ENCODE measurements at places on chromosomes 1 and 21.

DNA sequence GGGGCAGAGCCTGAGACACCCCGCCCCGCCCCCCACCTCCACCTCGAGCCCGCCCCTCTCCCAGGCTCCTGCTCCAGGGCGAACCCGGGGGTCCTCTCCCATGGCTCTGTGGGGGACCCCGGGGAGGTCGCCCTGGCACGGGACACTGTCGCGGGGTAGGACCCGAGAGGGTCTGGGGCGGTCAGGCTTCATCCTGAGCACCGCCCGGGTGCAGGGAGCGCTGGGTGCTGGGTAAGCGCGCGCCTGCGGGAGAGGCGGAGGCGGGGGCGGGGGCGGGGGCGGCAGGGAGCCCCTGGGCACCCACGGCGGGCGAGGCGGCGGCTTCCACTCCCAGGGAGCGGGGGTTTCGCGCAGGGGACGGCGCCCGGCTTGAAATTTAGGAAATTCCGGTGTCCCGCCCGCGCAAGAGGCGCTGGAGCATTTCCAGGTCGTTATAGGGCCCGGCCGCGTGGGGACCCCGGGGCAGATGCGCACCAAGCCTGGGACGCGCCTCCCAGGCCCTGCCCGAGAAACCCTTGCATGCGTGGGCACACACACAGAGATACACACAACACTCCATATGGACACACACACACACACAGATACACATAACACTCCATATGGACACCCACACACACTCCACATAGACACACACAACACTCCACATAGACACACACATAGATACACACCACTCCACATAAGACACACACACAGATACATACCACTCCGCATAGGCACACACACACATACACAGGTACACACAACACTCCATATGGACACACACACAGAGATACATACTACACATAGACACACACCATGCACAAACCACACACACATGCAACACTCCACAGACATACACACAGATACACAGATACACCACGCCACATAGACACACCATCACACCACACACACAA is 48.7 kb upstream of the SLC19A1 start:
- no peak for DNase-seq

- DNase-seq = no peak
Measured at GRCh38 chr1:4924356-4924755, 269.9 kb downstream of the AJAP1 start.

DNA sequence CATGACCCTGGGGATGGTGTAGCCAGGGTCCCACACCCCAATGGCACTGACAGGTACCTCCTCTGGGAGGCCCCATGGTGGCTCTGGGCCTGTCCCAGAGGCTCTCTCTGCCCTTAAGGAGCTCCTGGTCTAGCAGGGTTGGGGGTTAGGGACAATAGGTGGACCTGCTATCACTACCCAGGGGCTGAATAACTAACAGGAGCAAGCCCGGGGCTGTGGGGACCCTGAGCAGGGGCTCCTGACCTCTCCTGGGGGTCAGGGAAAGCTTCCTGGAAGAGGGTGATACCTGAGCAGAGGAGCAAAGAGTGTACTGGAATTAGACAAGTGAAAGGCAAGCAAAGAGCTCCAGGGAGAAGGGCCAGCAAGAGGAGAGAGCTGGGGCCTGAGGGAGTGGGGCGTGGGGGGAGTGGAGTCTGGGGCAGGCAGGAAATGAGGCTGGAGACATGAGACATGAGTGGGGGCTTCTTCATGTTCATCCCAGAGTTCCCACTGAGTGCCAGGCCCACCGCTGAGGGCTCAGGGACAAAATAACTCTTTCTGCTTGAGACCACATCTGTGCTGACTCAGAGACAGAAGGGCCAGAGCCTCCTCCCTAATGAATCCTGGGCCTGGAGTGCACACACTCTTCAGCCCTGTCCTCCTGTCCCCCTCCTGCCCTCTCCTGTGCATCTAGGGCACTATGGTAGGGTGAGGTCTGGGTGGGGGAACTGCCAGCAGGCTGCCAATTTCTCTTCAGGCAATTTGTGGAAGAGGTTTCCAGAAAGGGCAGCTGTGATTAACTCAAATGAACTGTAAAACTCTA is 517.6 kb downstream of the PTPRU start:
- DNase-seq = no peak

DNA sequence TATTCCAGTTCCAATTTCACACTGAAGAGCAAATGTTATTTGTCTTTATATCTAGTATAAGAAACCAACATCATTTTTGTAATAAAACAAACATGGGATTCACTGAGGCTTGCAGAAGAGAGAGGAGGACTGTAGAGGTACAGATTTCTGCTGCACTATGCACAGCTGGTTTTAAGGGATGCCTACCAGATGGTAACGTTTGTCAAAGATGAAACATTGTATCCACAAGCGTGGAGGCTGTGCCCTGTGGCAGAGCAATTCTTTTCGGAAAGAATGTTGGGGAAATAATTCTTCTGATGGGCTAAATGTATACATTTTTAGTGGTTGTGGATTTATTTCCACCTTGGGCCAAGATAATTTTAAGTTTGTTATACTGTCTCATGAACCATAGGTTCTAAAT is 272.4 kb downstream of the DUSP10 start:
- DNase-seq = no peak

- DNase-seq = no peak
Measured at GRCh38 chr1:229949500-229949899, 117.5 kb upstream of the GALNT2 start.

GRCh38 chr1:224897529-224898327 is 31.7 kb upstream of the DNAH14 start:
- DNase-seq = no peak

GRCh38 chr1:244449936-244450508 is 1.7 kb downstream of the ADSS2 start:
- no peak for DNase-seq

DNA sequence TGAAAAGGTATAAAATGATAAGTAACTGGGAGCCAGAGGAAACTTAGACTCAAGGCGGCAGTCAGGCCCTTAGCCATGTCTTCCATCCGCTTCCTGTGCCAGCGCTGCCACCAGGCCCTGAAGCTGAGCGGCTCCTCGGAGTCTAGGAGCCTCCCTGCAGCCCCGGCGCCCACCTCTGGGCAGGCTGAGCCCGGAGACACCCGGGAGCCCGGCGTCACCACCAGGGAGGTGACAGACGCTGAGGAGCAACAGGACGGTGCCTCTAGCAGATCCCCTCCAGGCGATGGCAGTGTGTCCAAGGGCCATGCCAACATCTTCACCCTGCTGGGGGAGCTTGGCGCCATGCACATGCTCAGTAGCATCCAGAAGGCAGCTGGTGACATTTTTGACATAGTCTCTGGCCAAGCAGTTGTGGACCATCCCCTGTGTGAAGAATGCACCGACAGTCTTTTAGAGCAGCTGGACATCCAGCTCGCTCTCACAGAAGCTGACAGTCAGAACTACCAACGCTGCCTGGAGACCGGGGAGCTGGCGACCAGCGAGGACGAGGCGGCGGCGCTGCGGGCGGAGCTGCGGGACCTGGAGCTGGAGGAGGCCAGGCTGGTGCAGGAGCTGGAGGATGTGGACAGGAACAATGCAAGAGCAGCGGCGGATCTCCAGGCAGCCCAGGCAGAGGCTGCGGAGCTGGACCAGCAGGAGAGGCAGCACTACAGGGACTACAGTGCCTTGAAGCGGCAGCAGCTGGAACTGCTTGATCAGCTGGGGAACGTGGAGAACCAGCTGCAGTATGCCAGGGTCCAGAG is at the start of gene BECN2:
Gene BECN2 (plus strand): TSS at position 76 of the 803 bp plus-strand sequence. CDS start 0 bp downstream, at position 76.
- no peak for DNase-seq

DNA sequence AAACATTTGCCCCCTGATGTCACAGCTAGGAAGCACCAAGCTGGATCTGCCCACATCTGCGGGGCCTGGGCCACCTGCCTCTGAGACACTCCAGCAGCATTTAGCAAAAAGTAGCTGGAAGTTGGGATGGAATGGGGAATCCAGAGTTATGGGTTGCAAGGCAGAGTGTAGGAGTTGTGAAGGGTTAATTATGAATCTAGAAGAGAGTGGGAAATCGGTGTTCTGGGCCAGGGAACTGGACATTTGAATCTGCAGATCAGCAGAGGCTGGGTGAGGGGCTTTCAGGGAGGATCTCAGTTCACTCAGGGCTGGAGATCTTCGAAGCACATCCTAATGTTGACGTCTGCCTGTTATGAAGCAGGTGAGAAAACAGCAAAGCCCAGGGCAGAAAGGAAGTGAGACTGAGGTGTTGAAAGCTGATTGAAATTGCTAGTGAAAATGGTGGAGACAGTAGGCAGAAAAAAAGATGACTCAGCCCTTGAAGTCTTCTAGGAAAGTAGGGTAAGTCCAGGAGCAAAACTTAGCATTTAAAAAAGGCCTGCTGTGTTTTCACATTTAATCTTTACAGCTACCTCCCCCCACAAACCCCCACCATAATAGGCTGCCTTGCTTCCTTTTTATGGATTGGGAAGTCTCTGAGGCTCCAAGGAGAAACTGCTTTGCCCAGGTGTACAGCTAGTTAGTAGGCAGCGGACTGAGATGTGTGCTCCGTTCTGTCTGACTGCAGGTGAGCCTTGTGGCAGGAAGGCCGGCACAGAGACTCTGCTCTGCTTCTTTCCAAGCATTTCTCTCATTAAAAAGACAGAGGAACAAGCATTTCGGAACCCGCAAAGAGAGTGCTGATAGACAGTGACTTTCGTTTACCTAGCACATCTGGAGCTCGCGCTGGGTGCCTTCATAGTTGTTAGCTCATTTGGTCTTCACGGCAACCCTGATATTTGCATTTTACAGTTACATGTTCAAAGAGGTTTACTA is 7.2 kb downstream of the VANGL1 start:
- no peak for DNase-seq

GRCh38 chr21:44263768-44264167 is 2.1 kb upstream of the DNMT3L start:
- no peak for DNase-seq

DNA sequence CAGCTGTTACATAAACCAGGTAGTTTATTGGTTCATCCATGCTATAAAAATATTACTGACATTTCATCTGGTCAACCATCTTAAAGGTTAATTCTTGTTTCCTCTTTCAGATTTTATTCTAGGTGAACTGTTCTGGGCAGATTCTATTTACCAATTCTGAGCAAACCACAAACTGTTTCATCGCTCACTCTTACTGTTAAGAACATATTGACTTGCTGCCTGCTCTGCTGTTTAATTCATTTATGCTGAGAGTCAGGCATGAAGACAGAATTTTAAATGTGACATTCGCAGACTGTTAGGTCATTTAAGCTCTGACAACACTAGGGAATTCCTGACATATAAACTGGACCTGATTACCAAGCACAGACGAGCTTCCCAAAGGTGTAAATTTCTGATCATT is 98.3 kb downstream of the PIGK start:
- no peak for DNase-seq
